Stimulated activated CD4-positive, alpha-beta T cell treated with anti-CD3 and anti-CD28 coated beads, Interleukin-1b, Interleukin-23, amount 100 ng/mL, for 48 hours (primary cell): ENCODE measurements at places on chromosomes 6 and 20.

DNA sequence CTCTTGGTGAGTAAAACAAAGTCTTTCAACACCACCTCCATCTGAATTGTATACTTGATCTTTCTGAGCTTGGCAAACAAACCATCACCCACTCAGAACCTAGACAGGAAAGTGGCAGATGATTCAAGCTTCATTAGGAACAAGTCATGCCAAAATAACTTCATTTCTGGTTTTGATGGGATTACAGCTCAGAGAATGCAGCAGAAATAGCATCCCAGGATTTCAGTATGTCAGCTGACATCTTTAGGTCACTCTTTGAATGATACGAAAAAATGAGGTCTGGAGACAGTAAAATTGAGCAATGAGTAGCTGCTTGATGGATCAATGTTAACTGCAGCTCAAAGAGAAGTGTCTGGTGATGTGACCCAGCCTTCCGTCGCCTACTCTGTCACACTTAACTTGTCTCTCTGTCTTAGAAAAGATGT lies 92.4 kb downstream of the GJA10 start:
- no peak for DNase-seq

DNA sequence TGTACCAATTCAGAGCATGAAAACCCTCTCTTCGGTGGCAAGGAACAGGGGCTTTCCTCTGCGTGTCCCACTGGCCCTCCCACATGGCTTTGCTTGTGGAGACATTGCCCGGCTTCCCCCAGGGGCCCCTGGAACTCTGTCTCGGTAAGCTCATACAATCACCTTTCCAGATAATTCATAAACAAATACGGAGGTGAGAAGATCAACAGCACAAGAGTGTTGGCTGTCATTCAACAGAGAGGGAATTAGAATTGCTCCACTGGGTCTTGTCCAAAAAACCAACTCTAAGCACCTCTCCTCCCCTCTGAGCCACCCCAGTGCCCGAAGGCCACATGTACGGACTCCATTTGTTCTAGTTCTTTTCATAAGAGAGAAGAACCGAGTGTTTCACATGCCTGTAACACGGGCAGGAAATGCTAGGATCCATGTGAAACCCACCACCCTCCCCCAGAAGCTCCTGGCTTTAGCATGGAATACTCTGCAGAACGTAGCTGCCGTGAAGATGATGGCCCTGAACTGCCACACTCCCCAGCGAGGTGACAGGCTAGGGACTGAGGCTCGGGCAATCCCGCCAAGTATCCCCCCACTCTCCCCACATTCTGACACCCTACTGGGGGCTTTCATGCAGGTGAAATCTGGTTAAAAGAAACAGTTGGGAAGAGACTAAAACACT lies 24.6 kb upstream of the FOXC1 start:
- DNase-seq: no peak

DNA sequence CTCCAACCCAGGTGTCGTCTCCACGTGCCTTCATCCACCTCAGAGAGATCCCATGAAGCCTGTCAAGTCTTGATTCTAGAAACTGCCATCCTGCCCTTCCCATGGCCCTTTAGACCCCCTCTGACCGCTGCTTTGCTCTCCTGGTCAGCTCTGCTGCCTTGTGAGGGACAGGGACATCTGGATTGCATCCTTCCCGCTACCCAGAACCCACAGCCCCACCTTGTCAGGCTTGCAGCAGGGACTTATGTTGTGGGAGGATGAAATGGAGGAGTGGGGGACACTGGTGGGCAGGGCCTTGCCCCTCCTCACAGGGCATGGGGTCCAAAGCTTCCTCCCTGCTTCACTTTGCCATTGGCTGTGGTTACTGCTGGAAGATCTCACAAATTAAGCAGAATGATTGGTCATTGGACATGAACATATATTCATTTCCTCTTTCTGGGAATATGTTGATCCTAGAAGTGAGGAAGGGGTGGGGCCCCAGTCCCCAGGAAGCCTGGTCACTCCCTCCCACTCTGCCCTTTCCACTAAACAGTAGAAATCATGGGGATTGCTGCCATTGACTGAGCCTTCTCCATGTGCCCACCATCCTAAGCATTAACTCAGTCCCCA lies 4.5 kb downstream of the GLP1R start:
- DNase-seq: no peak

GRCh38 chr6:15299430-15300131 lies 53.7 kb downstream of the JARID2 start:
- peak; percentile 26 for DNase-seq

GRCh38 chr6:39215640-39216158 lies 13.6 kb downstream of the KCNK5 start:
- no peak for DNase-seq

GRCh38 chr6:25601800-25602673 lies 50.0 kb upstream of the SCGN start:
- DNase-seq: no peak

DNA sequence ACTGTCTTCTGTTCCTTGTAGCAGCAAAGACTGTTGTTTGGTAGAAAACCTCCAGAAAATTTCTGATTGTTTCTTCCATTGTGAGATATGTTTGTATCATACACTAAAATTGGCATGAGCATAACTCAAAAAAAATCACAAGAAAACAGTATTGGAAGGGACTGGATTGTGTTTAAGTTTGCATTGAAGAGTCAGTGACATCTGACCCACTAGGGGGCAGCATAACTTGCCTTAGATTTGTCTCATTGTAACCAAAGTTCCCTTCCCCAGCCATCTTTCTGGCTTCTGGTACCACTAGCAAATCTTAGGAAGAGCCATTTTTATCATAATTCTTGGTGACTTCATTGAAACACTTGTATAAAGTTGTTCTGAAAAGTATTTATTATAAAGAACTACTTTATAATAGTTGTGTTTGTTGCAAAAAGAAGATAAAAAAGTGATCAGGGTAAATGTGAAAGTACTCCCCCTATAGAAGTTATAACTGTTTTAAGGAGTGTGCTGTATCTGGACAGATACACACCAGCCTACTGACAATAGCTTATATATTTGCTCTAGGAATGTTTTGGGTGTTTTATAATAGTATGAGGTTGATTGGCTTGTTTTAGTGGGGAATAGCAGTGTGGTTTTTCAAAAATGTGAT lies 7.7 kb downstream of the CSTF1 start:
- DNase-seq: peak; percentile 49

DNA sequence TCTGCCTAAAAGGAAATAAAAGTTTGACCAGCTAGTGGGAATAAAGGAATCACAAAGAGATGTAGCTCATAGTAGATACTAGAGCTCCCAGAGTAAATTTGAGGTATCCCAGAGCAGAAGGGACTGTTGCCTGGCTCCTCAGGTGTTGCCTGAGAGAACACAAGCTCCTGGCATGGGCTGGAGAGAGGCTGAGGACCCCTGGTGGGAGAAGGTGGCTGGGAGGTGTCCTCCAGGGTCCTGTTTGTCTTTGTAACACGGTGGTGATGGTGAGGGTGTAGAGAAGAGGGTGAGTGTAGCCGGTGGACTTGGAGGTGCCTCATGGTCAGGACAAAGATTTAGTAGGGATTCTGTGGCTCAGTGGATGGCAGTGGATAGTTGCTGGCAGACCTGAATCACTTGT lies 28.1 kb upstream of the NNAT start:
- no peak for DNase-seq

DNA sequence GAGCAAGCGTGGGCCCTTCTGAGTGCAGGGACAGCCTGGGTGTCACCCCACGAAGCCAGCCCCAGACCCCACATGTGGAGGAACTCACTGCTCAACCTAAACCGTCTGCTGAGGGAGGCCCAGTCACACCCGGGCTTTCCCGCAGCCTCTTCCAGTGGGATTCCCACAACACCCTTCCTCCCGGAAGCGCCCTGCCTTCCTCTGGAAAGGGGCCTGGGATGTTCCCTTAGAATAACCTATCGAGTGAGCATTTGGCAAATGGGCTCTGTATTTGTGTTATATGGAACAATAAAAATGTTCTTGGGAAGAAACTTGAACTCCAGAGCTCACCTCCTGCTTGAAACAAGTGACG lies 100.0 kb upstream of the DUSP22 start:
- no peak for DNase-seq

GRCh38 chr20:24148372-24148771 lies 159.8 kb upstream of the GGTLC1 start:
- DNase-seq: no peak

DNA sequence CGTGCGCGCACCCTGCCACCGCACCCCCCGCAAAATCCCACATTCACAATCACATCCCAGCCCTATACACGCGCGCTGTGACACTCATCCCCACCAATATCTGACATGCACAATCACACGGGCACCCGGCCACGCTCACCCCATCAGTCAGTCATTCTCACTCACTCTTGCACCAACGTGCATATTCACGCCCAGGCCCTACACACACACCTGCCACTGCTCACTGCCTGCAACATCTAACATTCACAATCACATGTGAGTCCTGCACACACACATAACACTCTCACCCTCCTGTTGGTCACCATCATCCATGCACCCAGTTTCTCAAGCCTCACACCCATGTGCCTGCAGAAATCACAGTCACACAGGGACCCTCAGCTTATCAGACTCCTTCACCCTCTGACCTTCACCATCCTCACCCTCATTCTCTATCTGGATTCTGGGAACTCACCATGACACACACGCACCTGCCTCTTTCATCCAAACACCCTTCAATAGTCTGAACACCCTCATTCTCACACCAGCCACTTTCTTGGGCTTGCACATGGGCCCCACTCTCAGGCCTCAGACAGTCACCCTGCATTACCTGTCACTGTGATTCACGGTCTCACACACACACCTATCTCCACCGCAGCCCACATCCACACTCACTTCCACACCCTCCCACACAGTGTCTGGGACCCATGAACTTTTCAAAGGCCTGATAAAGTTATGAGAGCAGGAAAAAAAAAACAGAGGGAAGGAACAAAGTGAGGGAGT lies 748 bp upstream of the ATP9A start:
- DNase-seq: peak; percentile 5

- no peak for DNase-seq
Measured at GRCh38 chr6:169963581-169964297, 212.3 kb downstream of the ERMARD start.

- DNase-seq: no peak
Measured at GRCh38 chr20:24916412-24916811, 32.7 kb upstream of the CST7 start.

- DNase-seq: no peak
Measured at GRCh38 chr6:146962329-146962728, 241.9 kb upstream of the STXBP5 start.

DNA sequence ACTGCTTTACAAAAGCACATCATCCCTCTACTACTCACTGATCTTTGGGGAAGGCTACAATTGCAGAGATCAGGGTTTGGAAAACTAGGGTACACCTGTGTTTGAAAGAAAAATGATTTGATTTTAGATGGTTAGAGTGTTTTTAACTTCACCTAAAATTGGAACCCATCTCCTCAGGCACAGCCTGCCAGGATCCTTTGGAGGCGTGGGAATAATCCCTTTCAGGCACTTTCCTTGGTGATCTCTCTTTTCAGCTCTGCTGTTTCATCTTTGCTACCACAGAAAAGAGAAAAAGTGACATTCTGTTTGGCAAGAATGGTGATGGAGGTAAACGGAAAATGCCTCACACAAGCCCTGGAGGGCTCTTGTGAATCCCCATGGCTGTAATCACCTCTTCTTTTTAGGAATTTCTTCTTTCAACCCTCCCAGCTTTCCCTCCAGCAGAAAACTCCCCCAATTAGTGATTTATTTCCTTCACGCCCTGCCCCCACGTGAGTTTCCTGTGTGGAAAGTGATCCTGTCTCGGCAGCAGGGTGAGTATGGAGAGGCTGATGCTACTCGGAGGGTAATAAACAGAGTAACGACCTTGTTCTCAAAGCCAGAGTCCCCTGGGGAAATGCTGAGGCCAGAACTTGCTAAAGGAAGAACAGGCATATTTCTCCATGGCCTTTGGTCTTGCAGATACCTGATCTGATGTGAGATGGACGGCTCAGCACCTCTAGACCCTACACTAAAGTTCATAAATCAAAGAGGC lies 9.2 kb downstream of the KCNG1 start:
- no peak for DNase-seq

- no peak for DNase-seq
Measured at GRCh38 chr20:40467067-40467466, 222.0 kb downstream of the MAFB start.

GRCh38 chr6:138278326-138278725 lies 60.0 kb upstream of the PBOV1 start:
- DNase-seq: no peak

- no peak for DNase-seq
Measured at GRCh38 chr20:24584538-24585356, 115.3 kb downstream of the SYNDIG1 start.

- no peak for DNase-seq
Measured at GRCh38 chr6:127148511-127148910, 30.0 kb downstream of the RSPO3 start.

DNA sequence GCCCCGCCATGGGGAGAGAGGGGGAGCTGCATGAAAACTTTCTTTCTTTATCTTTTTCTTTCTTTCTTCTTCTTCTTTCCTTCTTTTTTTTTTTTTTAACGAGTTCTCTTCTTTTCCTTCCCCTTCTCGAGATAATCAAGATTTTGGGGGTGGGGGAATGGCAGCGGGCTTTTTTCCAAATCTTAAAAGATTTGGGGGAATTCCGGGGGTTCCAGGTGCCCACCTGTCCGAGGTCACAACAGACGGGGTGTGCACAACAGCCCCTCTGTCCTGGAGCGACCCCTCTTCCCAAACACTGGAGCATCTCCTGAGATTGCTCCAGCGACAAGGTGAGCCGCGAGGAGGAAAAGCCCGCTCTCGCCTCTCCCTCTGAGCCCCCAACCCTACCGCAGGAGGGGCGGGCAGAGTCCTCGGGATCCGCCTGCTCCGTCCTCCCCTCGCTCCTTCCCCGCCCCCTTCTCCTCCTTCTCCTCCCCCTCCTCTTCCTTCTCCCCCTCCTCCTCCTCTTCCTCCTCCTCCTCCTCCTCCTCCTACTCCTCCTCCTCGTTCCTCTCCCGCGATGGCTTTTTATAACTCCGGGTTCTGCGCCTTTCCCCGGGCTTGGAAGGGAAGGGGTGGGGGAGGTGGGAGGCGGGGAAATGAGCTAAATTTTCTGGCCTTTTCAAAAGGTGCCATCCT lies 689 bp upstream of the KCNB1 start:
- no peak for DNase-seq
